ENCODE measurements at places on chromosomes 13 and 19.

- no peak for DNase-seq
Observed at GRCh38 chr13:109779074-109779473, 7.3 kb downstream of the IRS2 start.

- DNase-seq = no peak
Observed at GRCh38 chr19:52659013-52659412, 20.9 kb upstream of the ZNF83 start.

DNA sequence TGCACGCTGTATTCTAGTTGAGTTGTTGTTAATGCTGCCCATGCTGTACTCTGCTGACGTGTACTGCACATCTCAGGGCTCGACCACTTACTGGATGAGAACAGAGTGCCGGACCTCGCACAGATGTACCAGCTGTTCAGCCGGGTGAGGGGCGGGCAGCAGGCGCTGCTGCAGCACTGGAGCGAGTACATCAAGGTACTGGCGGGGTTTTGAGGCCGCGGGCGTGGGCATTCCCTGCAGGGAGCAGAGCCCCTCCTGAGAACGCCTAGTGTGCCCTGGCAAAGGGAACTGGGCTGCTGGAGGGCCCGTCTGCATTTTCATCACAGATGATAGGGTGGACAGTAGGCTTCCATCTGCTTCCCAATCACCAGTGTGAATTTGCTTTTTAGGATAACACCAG, 29.9 kb downstream of the CUL4A start:
- no peak for DNase-seq

- DNase-seq = peak; percentile 69
Observed at GRCh38 chr19:44346556-44346955, 9.9 kb downstream of the ZNF112 start.

GRCh38 chr19:53772943-53773342, 51.2 kb downstream of the NLRP12 start:
- DNase-seq = peak; percentile 37

GRCh38 chr19:44260343-44260681, 626 bp downstream of the ZNF233 start:
- DNase-seq = no peak
